Activated B cell treated with CpG ODN at 0.5 μM for 24 hours (primary cell): ENCODE measurements at places on chromosomes 13 and 19. TPM values are rescaled to one million over a fixed set of nuclear protein-coding genes. Genes with fewer than 3 reads are reported as not detected.

The ELSPBP1 gene
- not detected in 2 replicates for total RNA-seq

The SLC15A1 gene
- not detected in 2 replicates for total RNA-seq

The SLITRK6 gene
- not detected in 2 replicates for total RNA-seq

The CEACAM4 gene
- total RNA-seq: not detected in 2 replicates

The KIR2DL1 gene
- total RNA-seq: not detected in 2 replicates

The LILRB3 gene
- total RNA-seq: 0.37 and 1.1 TPM in 2 replicates

GRCh38 chr13:35160896-35161295 is 218.8 kb downstream of the NBEA start:
- DNase-seq: no peak
- peaks cover 2% of the 10 kb centered on the region for H3K36me3 ChIP-seq
- H3K27me3 ChIP-seq: no peaks in the 10 kb centered on the region
- peaks cover 8% of the 10 kb centered on the region for H3K4me1 ChIP-seq

GRCh38 chr19:50292216-50292827 is 36.9 kb downstream of the KCNC3 start:
- no peak overlapping the region for H3K4me3 ChIP-seq
- no peak for DNase-seq
- no peaks in the 10 kb centered on the region for H3K4me1 ChIP-seq
- H3K27ac ChIP-seq: no peak overlapping the region
- no peaks in the 10 kb centered on the region for H3K36me3 ChIP-seq
- peaks cover 35% of the 10 kb centered on the region for H3K27me3 ChIP-seq

GRCh38 chr13:112947796-112948195 is 21.2 kb upstream of the MCF2L start:
- H3K4me3 ChIP-seq: no peak overlapping the region
- H3K27ac ChIP-seq: no peak overlapping the region
- H3K36me3 ChIP-seq: no peaks in the 10 kb centered on the region
- H3K27me3 ChIP-seq: peaks cover 30% of the 10 kb centered on the region
- peaks cover 1% of the 10 kb centered on the region for H3K4me1 ChIP-seq

GRCh38 chr13:38819053-38819452 is 132.2 kb downstream of the FREM2 start:
- no peaks in the 10 kb centered on the region for H3K4me1 ChIP-seq
- no peaks in the 10 kb centered on the region for H3K27me3 ChIP-seq

DNA sequence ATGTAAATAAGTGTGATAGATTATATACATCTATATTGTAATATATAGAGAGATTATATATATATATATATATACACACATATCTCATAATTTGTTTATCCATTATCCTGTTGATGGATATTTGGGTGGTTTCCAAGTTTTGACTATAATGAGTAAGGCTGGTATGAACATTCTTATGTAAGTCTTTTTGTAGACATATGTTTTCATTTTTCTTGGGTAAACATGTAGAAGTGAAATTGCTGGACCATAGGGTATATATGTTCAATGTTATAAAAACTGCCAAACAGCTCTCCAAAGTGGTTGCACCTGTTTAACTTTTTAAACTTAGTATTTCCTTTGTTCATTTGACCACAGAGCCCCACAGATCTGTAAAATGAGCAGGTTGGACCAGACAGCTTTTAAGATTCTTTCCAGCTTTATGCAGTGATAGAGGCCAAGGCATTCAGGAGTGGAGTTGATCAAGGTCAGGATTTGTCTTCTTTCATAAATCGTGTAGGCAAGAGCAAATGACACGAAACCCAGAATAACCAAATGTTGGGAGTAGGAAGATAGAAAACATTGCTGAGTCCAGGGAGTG is 21.7 kb upstream of the KATNAL1 start:
- H3K36me3 ChIP-seq: no peaks in the 10 kb centered on the region
- no peak overlapping the region for H3K4me3 ChIP-seq
- no peak overlapping the region for H3K27ac ChIP-seq
- peaks cover 39% of the 10 kb centered on the region for H3K4me1 ChIP-seq

DNA sequence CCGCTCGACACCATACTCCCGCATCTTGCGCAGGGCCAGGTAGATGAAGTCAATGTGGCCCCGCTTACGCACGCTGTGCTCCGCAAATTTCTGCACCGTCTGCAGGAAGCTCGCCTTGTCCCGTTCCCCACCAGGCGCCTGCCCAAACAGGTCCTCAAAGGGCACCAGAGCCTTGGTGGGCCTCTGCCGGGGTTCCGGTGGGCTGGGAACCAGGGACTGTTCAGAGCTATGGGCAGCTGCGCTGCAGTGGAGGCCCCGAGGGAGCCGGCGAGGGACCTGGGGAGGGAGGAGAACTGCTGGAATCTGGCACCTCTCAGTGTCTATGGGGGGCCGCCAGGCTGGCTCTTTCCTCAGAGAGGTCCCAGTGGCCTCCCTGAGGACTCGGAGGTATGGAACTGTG is 8.3 kb upstream of the ZNF653 start:
- peaks cover 58% of the 10 kb centered on the region for H3K36me3 ChIP-seq
- H3K27me3 ChIP-seq: no peaks in the 10 kb centered on the region
- H3K4me1 ChIP-seq: no peaks in the 10 kb centered on the region

DNA sequence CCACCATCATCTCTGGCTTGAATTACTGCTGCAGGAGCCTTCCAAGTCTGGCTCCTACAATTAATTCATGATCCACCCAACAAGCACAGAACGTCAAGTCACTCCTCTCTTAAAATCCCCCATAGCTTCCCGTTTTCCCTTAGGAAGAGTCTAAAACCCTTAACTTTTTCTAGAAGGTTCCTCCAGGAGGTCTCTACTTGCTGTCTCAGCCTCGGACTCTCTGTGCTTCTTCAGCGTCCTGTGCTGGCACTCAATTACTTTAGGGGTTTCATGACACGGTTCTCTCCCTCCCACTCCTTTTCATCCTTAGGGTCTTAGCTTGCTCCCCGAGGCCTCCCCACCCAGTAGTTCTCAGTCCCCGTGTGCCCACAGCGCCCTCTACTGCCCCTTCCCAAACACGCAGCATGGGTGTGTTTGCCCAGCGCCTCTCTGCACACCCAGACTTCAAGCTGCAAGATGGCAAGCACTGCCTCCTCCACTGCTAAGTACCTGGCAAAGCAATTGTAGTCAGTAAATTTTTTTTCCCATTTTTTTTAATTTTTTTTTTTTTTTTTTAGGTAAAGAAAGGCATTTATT is 25.8 kb upstream of the MAP3K10 start:
- H3K4me1 ChIP-seq: peaks cover 29% of the 10 kb centered on the region
- peak overlapping the region; percentile 17 for H3K4me3 ChIP-seq
- H3K27ac ChIP-seq: peak overlapping the region; percentile 42
- peak; percentile 39 for DNase-seq
- H3K27me3 ChIP-seq: no peaks in the 10 kb centered on the region
- no peaks in the 10 kb centered on the region for H3K36me3 ChIP-seq

DNA sequence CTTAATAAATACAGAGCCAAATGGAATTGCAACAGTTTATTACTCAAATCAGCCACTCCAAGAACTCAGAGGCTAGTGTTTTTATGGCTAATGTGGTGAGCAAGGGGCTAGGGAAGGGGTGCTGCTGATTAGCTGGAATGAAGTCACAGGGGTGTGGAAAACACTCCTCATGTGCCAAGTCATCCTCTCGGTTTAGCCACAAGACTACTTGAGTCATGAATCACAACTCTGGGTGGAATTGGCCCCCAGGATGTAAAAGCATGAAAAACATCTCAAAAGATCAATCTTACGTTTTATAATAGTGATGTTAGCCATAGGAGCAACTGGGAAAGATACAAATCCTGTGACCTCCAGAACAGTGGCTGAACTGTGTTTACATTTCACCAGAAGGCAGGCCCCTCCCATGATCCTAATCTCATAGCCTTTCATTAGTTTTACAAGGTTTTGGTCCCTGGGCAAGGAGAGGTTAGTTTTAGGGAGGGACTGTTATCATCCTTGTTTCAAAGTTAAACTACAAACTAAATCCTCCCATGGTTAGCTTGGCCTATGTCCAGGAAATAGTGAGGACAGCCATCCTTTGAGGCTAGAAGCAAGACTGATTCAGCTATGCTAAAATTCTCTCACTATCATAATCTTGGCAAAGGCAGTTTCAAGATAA is 2020.1 kb upstream of the PCDH20 start:
- H3K27me3 ChIP-seq: no peaks in the 10 kb centered on the region
- no peaks in the 10 kb centered on the region for H3K36me3 ChIP-seq
- no peak overlapping the region for H3K27ac ChIP-seq
- no peak overlapping the region for H3K4me3 ChIP-seq

DNA sequence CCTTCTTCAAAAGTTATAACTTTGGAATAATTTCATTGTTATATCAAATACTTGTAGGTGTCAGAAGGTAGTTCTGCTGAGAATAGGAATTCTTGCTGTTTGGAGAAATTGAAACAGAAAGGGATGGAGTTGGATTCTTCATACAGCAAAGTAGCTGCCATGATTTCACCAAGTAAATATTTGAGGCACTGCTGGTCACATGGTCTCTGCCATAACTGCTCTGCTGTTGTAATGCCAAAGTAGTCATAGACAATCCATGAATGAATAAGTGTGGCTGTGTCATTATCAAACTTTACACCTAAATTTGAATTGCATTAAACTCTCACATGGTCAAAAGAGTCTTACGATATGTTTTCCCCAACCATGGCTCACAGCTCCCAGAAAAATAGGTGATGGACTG is 308.6 kb downstream of the GPC6 start:
- H3K36me3 ChIP-seq: no peaks in the 10 kb centered on the region
- H3K27me3 ChIP-seq: no peaks in the 10 kb centered on the region

GRCh38 chr13:74755065-74755464 is 620.9 kb upstream of the KLF12 start:
- no peaks in the 10 kb centered on the region for H3K36me3 ChIP-seq
- H3K27ac ChIP-seq: no peak overlapping the region
- no peak for DNase-seq
- no peak overlapping the region for H3K4me3 ChIP-seq
- H3K27me3 ChIP-seq: no peaks in the 10 kb centered on the region

DNA sequence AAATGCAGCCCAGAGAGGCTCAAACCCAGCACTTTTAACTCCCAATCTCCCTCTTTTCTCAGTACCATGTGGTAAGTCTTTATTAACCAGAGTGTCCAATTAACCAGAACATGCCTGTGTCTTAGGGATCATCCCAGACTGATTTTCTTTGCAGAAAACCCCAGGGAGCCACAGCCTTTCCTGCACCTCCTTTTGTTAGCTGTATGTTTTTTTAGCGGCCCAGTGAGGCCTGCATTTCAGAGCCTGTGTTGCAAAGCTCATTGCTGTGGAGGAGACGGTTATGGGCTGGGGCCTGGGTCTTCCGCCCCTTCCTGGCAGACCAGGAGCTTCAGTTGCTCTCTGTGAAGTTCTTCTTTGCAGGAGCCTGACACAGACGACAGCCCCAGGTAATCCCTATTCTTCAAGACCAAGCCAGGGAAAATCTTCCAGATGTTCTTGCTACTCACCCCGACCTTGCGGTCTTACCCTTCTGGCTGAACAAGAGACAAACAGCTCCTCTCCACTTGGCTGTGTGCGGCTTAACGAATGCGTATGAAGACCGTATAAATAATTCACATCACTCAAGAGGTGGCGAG is 70.7 kb upstream of the TSHZ3 start:
- H3K4me1 ChIP-seq: no peaks in the 10 kb centered on the region
- no peak overlapping the region for H3K4me3 ChIP-seq
- no peaks in the 10 kb centered on the region for H3K36me3 ChIP-seq
- H3K27ac ChIP-seq: no peak overlapping the region

DNA sequence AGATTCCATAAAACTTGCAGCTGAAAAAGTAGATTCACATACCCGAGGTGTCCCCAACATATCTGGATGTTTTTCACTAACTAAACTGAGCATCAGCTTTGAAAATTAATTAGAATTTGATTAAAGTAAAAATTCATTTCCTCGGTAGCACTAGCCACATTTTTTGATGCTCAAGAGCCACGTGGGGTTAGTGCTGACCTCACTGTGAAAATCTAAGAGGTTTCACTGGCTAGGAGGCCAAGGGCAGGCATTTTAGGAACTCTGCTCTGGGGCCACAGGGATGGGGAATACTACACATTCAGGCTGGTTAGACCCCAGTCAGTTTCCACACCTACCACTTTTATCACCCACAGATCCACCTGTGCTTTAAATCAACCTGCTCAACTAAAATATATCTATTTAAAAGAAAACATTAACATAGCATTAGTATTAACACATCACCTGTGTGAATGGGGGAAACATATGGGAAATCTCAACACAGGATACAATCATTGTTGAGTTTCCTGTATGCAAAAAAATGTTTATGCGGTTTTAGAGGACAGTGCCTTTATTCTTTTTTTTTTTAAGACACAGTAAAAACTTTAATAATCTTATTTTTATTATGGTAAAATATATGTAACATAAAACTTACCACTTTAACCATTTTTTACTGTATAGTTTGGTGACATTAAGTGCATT is 45.5 kb downstream of the BRD4 start:
- H3K4me1 ChIP-seq: peaks cover 97% of the 10 kb centered on the region
- H3K4me3 ChIP-seq: peak overlapping the region; percentile 72
- no peak for DNase-seq
- peak overlapping the region; percentile 79 for H3K27ac ChIP-seq
- H3K27me3 ChIP-seq: no peaks in the 10 kb centered on the region

DNA sequence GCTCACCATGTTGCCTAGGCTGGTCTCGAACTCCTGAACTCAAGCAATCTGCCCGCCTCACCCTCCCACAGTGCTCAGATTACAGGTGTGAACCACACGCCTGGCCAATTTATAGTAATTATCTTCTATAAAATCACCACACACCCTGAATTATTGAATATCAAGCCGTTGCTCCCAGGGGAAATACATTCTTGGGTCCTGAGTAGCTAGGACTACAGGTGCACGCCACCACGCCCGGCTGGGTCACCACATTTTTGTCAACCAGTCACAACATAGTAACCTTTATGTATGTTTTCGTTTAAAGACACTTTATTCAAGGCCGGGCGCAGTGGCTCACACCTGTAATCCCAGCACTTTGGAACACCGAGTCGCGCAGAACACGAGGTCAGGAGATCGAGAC is 8.3 kb downstream of the CBLC start:
- no peak for DNase-seq
- H3K4me3 ChIP-seq: no peak overlapping the region
- no peak overlapping the region for H3K27ac ChIP-seq
- no peaks in the 10 kb centered on the region for H3K36me3 ChIP-seq
- H3K4me1 ChIP-seq: peaks cover 6% of the 10 kb centered on the region
- peaks cover 4% of the 10 kb centered on the region for H3K27me3 ChIP-seq

- no peaks in the 10 kb centered on the region for H3K36me3 ChIP-seq
- no peaks in the 10 kb centered on the region for H3K27me3 ChIP-seq
- no peaks in the 10 kb centered on the region for H3K4me1 ChIP-seq
- no peak overlapping the region for H3K4me3 ChIP-seq
- H3K27ac ChIP-seq: no peak overlapping the region
Measured at GRCh38 chr19:28301961-28302360, 911.0 kb downstream of the UQCRFS1 start.

DNA sequence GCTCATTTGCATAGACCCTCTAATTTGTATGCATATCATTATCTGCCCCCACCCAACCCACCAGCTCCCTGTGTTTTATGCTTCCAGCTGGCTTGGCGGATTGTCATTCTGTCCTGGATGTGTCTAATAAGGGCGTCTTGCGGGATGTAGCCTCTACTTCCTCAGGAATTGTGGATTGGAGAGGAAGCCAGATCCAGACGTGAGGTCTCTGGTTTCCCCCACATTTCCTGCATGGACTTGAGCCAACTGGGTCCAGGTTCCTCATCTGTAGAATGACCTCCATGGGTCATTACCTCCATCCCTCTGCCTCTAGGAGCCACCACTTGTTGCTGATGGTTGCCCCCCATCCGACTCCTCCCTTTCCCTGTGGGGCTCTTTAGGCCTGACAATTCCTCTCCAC is 7.3 kb downstream of the TNFSF14 start:
- H3K4me3 ChIP-seq: no peak overlapping the region
- H3K36me3 ChIP-seq: no peaks in the 10 kb centered on the region
- peaks cover 13% of the 10 kb centered on the region for H3K27me3 ChIP-seq
- no peak overlapping the region for H3K27ac ChIP-seq
- no peak for DNase-seq
